ENCODE measurements at places on chromosomes 16 and 17.

- no peak overlapping the region for H3K27ac ChIP-seq
- peak; percentile 74 for DNase-seq
- peaks cover 3% of the 10 kb centered on the region for H3K27me3 ChIP-seq
- H3K4me1 ChIP-seq = no peaks in the 10 kb centered on the region
- no peak overlapping the region for H3K4me3 ChIP-seq
Observed at GRCh38 chr16:361872-362701, 8.3 kb downstream of the MRPL28 start.

DNA sequence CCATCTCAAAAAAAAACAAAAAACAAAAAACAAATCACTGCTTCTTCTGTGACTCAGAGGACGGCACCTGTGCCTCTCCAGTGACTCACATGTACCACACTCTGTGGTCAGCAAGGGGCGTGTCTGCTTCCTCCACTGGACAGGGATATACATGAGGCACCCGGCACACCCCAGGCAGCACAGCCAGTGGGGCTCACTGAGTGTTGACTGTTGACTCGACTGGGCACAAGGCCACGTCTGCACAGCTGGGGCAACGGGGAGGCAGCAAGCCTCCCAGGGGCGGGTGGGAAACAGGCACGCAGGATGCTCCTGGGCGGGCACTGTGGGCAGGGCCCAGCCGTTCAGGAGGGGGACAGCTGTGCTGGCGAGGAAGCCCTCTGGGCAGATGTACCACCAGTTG is 64.1 kb downstream of the TIMM22 start:
- H3K27me3 ChIP-seq = peaks cover 8% of the 10 kb centered on the region
- no peak overlapping the region for H3K4me3 ChIP-seq
- H3K36me3 ChIP-seq = peaks cover 45% of the 10 kb centered on the region
- DNase-seq = no peak
- no peaks in the 10 kb centered on the region for H3K4me1 ChIP-seq

GRCh38 chr17:10579270-10579669 is 29.8 kb upstream of the MYH2 start:
- H3K27ac ChIP-seq = no peak overlapping the region
- no peak overlapping the region for H3K4me3 ChIP-seq
- no peaks in the 10 kb centered on the region for H3K27me3 ChIP-seq
- H3K4me1 ChIP-seq = no peaks in the 10 kb centered on the region
- H3K36me3 ChIP-seq = no peaks in the 10 kb centered on the region

GRCh38 chr16:75086281-75086680 is 30.3 kb downstream of the LDHD start:
- peak overlapping the region; percentile 47 for H3K4me3 ChIP-seq
- no peak for DNase-seq
- H3K36me3 ChIP-seq = peaks cover 16% of the 10 kb centered on the region

DNA sequence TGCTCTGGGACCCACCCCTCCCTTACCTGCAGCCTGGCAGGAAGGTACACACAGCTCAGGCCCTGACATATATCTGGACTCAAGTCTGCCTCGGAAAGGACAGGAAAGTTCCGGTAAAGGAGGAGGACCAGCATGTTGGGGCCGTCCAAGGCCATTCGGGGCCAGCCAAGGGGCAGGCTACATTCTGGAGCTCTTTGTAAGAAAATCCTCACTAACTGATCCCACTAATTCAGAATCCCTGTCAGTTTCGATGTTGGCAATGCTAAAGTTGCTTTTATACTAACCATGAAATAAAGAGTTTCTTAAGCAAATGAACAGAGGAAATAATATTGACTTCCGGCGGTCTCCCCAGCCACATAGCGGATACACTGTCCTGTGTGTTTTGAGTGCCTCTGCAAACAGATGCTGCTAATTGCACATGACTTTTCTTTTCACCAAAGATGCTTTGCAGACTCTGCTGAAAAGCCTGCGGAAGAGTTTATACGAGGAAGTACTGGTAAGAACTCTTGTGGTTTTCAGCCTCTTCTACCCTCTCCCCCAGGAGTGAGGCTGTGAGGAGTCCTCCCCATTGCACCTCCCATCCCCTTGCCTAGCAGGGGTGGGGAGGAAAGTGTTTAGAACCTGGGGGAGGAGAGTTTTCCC is 54.8 kb downstream of the PLXDC1 start:
- no peak overlapping the region for H3K4me3 ChIP-seq
- peaks cover 7% of the 10 kb centered on the region for H3K4me1 ChIP-seq
- no peak overlapping the region for H3K27ac ChIP-seq
- DNase-seq = no peak

DNA sequence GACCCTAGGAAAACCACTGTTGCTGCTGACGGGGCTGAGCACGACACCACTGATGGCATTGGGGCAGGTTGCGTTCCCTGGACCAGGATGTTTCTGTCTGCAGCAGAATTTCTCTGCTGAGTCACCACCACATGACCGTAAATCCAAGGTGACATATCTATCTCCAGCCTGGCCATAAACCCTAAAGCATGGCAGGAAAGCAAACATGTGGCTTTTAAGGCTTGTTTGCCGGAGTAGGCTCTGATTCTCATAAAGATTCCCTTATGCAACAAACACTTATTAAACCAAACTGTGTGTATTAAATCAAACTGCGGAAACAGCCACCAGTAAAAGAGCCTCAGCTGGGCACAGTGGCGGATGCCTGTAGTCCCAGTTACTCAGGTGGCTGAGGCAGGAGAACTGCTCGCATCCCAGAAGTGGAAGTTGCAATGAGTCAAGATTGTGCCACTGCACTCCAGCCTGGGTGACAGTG is 17.3 kb downstream of the MPHOSPH6 start:
- no peak overlapping the region for H3K27ac ChIP-seq
- no peak for DNase-seq
- peaks cover 15% of the 10 kb centered on the region for H3K36me3 ChIP-seq
- no peak overlapping the region for H3K4me3 ChIP-seq

DNA sequence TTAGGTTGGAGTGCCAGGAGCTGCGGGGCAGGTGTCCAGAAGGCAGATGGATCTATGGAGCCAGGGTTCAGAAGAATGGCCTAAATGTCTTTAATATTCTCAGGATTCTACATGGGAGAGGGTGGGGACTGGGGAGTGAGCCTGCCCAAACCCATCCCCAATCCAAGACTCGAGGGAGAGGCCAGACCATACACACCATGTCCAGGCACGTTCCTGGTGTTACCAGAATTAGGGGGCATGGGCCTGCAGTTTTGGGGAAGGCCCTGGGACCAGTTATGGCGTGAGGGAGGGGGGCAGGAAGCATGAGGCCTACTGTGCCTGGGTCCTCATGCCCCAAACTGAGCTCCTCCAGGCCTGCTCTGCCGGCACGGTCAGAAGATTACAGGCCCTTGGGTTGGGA is 1.9 kb downstream of the TAX1BP3 start:
- H3K4me1 ChIP-seq = peaks cover 19% of the 10 kb centered on the region
- peak overlapping the region; percentile 57 for H3K27ac ChIP-seq
- H3K27me3 ChIP-seq = peaks cover 21% of the 10 kb centered on the region
- DNase-seq = no peak
- H3K4me3 ChIP-seq = peak overlapping the region; percentile 81

GRCh38 chr17:64218066-64218465 is 45.0 kb downstream of the TEX2 start:
- H3K27me3 ChIP-seq = no peaks in the 10 kb centered on the region
- peaks cover 8% of the 10 kb centered on the region for H3K36me3 ChIP-seq
- no peak for DNase-seq
- H3K4me1 ChIP-seq = peaks cover 47% of the 10 kb centered on the region
- no peak overlapping the region for H3K27ac ChIP-seq

DNA sequence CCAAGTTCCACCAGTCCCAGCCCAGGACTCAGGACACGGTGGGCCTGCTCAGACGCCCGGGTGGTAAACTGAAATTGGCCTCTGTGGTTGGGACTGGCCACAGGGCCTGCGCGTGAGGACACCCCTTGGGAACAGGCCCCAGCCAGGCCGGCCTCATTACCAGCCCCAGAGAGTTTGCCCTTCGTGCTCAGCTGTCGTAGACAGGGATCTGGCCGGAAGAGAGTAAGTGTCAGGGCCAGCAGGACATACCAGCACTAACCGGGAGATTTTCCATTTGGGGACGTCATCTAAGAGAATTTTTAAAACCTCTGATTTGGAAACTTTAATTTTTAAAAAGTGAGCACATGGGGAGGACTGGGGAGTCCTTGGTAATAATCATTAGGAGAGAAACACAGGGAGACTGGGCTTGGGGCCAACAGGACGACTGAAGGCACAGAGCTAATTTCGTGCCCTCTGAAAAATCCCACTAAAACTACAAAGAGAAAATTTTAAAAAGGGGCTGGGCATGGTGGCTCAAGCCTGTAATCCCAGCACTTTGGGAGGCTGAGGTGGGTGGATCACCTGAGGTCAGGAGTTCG is 2.4 kb upstream of the RBFOX3 start:
- H3K4me1 ChIP-seq = peaks cover 2% of the 10 kb centered on the region
- no peak for DNase-seq
- no peak overlapping the region for H3K4me3 ChIP-seq
- peaks cover 15% of the 10 kb centered on the region for H3K27me3 ChIP-seq
- H3K27ac ChIP-seq = no peak overlapping the region

DNA sequence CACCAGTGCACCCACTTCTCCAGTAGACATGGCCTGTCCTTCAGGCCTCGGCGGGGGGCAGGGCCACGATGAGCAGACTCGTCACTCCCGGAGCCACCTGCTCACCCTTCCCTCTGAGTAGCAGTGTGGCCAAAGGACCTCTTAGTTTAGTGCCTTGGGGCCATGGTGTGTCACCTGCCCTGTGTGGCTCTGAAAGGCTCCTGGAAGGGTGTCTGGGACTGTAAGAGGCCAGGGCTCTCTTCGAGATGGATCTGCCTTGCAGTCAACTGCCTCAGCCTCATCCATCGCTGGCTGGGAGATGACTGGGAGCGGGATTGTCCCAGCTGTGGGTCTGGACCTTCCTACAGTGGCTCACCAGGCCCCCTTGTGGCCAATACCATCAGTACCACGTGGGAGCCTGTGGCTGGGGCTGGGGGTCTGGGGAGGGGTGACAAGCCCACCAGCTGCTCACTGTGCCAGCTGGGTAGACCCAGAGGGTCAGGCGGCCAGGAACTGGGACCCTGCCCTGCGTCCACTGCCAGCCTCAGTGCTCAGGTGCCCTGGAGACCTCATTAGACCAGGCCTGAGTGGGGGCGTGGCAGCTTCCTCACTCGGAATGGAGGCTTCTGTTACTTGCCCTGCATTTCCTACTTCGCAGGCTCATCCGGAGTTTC is 133.4 kb downstream of the OR1D5 start:
- H3K4me1 ChIP-seq = peaks cover 16% of the 10 kb centered on the region
- no peak overlapping the region for H3K4me3 ChIP-seq
- peak; percentile 75 for DNase-seq
- no peak overlapping the region for H3K27ac ChIP-seq

GRCh38 chr17:45114117-45114932 is 18.0 kb downstream of the PLCD3 start:
- peaks cover 2% of the 10 kb centered on the region for H3K36me3 ChIP-seq
- H3K27ac ChIP-seq = no peak overlapping the region
- peaks cover 8% of the 10 kb centered on the region for H3K27me3 ChIP-seq
- peaks cover 16% of the 10 kb centered on the region for H3K4me1 ChIP-seq

GRCh38 chr16:66036184-66036583 is 330.3 kb upstream of the CDH5 start:
- H3K27me3 ChIP-seq = peaks cover 3% of the 10 kb centered on the region
- peaks cover 25% of the 10 kb centered on the region for H3K4me1 ChIP-seq
- H3K4me3 ChIP-seq = no peak overlapping the region
- DNase-seq = no peak
- H3K36me3 ChIP-seq = no peaks in the 10 kb centered on the region

- peaks cover 22% of the 10 kb centered on the region for H3K4me1 ChIP-seq
- no peak overlapping the region for H3K27ac ChIP-seq
- H3K4me3 ChIP-seq = no peak overlapping the region
- peaks cover 9% of the 10 kb centered on the region for H3K27me3 ChIP-seq
- H3K36me3 ChIP-seq = no peaks in the 10 kb centered on the region
- no peak for DNase-seq
Observed at GRCh38 chr16:66130296-66130905, 236.1 kb upstream of the CDH5 start.

- H3K4me1 ChIP-seq = no peaks in the 10 kb centered on the region
- no peak overlapping the region for H3K4me3 ChIP-seq
- no peak overlapping the region for H3K27ac ChIP-seq
- DNase-seq = no peak
- peaks cover 5% of the 10 kb centered on the region for H3K36me3 ChIP-seq
Observed at GRCh38 chr16:88846088-88846487, 10.7 kb downstream of the GALNS start.

DNA sequence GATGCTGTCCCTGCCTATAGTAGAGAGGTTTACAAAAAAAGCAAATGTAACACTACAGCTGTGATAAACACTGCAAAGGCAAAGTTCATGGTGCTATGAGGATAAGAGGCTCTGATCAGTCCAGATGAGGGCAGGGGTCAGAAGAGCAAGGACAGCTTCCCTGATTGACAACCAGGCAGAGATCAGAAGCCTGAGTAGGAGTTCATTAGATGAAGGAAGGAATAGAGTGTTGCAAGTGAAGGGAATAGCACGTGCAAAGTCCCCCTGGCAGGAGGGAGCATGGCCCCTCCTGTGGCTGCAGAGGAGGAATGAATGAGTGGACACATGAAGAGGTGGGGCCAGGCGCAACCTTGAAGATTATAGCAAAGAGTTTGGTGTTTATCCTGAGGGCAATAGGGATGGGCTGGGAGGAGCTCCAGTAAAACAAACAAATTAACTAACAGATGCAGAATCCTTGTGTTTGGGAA is 208.4 kb upstream of the IRX5 start:
- H3K36me3 ChIP-seq = no peaks in the 10 kb centered on the region
- no peaks in the 10 kb centered on the region for H3K27me3 ChIP-seq
- no peak for DNase-seq
- no peak overlapping the region for H3K4me3 ChIP-seq
- H3K4me1 ChIP-seq = no peaks in the 10 kb centered on the region

DNA sequence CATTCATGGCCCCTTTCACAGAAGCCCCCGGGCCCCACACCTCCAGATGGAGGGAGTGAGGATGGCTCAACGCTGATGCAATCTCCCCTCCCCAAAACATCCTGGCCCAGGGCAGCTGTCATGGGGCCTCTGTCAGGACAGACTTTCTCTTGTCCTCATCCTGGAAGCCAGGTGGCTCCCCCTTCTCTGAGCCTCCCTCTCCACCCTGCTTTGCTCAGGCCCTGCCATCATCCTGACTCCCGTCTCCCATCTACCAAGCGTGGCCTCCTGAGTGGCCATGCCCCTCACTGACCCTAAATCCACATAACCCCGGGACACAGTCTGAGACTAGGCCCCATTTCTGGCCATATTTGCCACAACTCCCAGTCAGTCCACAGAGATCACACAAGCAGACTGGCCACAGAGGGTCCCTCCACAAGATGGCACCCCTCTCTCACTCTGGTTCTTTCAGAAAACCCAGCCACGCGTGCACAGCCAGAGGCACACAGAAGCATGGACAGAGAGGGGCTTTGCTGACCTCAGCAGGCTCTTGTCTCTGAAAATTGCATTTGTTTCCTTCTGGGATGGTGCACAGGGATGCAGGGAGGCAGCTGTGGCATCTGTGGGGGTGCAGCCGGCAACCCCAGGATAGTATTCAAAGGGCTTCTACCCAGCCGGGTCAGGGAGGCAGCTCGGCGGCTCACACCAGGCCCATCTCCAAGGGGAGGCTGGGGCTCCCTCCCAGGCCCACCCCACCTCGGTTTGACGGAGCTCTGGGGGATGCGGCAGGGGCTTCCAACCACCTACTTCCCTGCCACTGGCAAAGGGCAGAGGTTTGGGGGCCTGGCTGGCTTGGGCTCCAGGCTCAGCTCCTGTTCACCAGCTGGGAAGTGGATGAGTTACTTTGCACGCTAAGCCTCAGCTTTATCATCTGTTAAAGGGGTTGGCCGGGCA is 16.9 kb downstream of the DOC2B start:
- peak; percentile 65 for DNase-seq
- H3K27ac ChIP-seq = no peak overlapping the region
- no peak overlapping the region for H3K4me3 ChIP-seq

Measured in endothelial cell (in vitro differentiated cells).